ENCODE measurements at places on chromosomes 16 and 17. TPM values are rescaled to one million over a fixed set of nuclear protein-coding genes. Genes with fewer than 3 reads are reported as not detected.

DCAKD gene
- 9.8 TPM for polyA plus RNA-seq

ORC6 gene
- 0.72 TPM for polyA plus RNA-seq

RGS9 gene
- polyA plus RNA-seq: 7.1 TPM

CHD9NB gene
- polyA plus RNA-seq: 3.3 TPM

CCDC137 gene
- polyA plus RNA-seq: 50.4 TPM

ALDH3A1 gene
- 0.23 TPM for polyA plus RNA-seq

SEPTIN12 gene
- polyA plus RNA-seq: not detected

PYY gene
- polyA plus RNA-seq: 1.1 TPM

NT5M gene
- polyA plus RNA-seq: 2.9 TPM

NLGN2 gene
- polyA plus RNA-seq: 13.7 TPM

C17orf107 gene
- polyA plus RNA-seq: 2.7 TPM

PARD6A gene
- polyA plus RNA-seq: 11.6 TPM

TAT gene
- 0.14 TPM for polyA plus RNA-seq

TRPV3 gene
- polyA plus RNA-seq: 0.99 TPM

GRCh38 chr17:10025224-10025623 lies 120.2 kb upstream of the RCVRN start:
- H3K27me3 ChIP-seq: no peaks in the 10 kb centered on the region
- no peak overlapping the region for H3K27ac ChIP-seq
- peaks cover 4% of the 10 kb centered on the region for H3K4me1 ChIP-seq
- DNase-seq: no peak

- no peak overlapping the region for H3K27ac ChIP-seq
- peak overlapping the region; percentile 20 for H3K4me3 ChIP-seq
- H3K27me3 ChIP-seq: no peaks in the 10 kb centered on the region
- H3K36me3 ChIP-seq: no peaks in the 10 kb centered on the region
- no peaks in the 10 kb centered on the region for H3K4me1 ChIP-seq
- no peak for DNase-seq
These were observed 39.2 kb downstream of the ZNF778 start for GRCh38 chr16:89256651-89257254.

DNA sequence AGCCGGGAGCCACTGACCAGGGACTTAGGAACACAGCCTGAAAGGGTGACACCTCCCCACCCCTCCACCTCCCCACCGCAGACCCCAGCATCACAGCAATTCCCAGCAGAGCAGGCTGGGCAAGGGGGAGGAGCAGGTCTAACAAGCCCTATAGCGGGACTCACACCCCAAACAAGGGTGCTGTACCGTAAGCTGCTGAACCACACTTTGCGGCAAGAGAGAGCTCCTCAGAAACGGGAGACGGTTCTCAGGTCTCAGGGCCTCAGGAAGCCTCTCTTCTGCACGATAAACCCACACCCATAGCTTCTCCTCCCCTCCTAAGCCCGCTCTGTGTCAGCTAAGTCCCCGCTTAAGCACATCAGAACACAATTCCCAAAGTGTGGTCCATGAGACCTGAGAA lies 11.7 kb upstream of the COTL1 start:
- H3K4me1 ChIP-seq: no peaks in the 10 kb centered on the region
- H3K27ac ChIP-seq: no peak overlapping the region
- no peak overlapping the region for H3K4me3 ChIP-seq

- no peak for DNase-seq
- peaks cover 2% of the 10 kb centered on the region for H3K27me3 ChIP-seq
- H3K36me3 ChIP-seq: no peaks in the 10 kb centered on the region
- no peak overlapping the region for H3K27ac ChIP-seq
These were observed 3.0 kb downstream of the OTOA start for GRCh38 chr16:21666772-21667171.

DNA sequence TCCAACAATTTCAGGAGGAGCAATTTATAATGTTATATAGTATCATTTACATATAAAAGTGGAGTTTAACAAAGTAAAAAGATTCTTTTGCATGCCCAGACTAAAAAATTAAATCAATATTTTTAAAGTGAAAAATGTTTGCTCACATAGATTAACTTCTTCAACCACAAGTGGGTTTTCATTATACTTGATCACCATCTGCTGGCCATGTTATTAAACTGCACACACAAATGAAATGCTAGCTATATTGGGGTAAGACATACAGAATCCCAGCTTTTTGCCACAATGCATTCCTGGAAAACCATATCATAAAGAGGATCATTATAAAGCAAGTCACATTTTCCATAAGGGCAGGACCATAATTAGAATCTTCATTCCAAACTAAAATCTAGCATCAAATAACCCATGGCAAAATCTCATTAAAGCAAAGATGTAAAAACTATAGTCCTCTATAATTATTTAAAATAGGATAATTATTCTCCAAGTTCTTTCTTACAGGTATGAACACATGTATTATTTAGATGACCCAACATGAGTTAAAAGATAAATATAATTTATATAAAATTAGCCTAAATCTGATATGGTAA lies 26.3 kb downstream of the CEP112 start:
- H3K4me1 ChIP-seq: no peaks in the 10 kb centered on the region
- DNase-seq: peak; percentile 11
- no peak overlapping the region for H3K4me3 ChIP-seq
- H3K27ac ChIP-seq: no peak overlapping the region

- H3K27me3 ChIP-seq: no peaks in the 10 kb centered on the region
- DNase-seq: no peak
These were observed 357.5 kb downstream of the SNX29 start for GRCh38 chr16:12334071-12334470.

DNA sequence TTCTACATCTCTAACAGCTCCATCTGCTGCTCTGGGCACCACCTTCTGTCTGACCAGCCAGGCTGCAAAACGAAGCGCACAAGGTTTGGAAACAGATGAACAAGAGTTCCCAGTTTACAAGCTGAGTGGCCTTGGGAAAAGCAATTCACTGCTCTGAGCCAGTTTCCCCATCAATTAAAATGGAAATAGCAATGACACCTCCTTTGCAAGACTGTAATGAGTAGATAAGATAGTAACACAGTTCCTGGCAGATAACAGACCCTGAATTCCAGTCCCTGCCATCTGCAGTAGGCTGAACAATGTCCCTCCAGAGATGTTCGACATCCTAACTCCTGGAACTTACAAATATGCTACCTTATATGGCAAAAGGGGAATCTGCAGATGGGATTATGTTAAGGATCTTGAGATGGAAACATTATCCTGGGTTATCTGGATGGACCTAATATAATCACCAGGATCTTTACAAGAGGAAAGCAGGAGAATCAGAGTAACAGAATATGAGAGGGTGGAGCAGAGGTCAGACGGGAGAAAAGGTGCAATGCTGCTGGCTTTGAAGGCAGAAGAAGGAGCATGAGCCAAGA lies 27.9 kb downstream of the CPPED1 start:
- H3K4me1 ChIP-seq: no peaks in the 10 kb centered on the region
- H3K27ac ChIP-seq: no peak overlapping the region
- no peak overlapping the region for H3K4me3 ChIP-seq
- no peak for DNase-seq
- H3K27me3 ChIP-seq: no peaks in the 10 kb centered on the region
- H3K36me3 ChIP-seq: no peaks in the 10 kb centered on the region

DNA sequence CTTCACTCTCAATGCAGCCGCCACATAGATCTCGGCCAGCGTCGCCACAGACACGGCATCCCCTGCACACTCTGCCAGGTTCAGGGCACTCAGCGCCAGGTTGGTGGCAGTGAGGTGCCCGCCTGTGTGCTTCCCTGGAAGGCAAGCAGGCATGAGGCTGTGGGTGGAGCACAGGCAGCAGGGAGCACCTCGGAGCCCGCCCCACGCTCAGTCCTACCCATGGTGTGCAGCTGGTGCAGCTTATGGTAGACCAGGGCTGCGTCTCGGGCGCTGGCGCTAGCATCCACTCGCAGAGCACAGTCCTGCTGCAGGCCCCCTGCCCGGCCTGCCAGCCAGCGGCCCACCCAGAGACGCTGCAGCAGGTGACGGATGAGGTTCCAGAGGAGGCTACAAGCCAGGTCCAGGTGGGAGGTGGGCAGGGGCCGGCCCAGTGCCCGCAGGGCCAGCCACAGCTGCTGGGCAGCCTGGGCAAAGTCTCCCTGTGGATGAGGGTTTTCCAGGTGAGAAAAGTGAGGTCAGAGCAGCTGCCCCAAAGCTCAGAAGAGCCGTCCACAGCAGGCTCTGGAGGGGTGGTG lies 20.5 kb downstream of the SREBF1 start:
- no peak overlapping the region for H3K27ac ChIP-seq
- no peak for DNase-seq
- no peaks in the 10 kb centered on the region for H3K27me3 ChIP-seq
- H3K4me1 ChIP-seq: no peaks in the 10 kb centered on the region
- H3K36me3 ChIP-seq: no peaks in the 10 kb centered on the region

GRCh38 chr17:62093188-62094155 lies 28.4 kb upstream of the MED13 start:
- H3K4me1 ChIP-seq: peaks cover 25% of the 10 kb centered on the region
- H3K27me3 ChIP-seq: no peaks in the 10 kb centered on the region
- H3K36me3 ChIP-seq: no peaks in the 10 kb centered on the region
- H3K27ac ChIP-seq: no peak overlapping the region
- no peak for DNase-seq

- H3K36me3 ChIP-seq: no peaks in the 10 kb centered on the region
- H3K27me3 ChIP-seq: no peaks in the 10 kb centered on the region
- H3K4me1 ChIP-seq: no peaks in the 10 kb centered on the region
- DNase-seq: no peak
- H3K27ac ChIP-seq: no peak overlapping the region
These were observed 257.6 kb upstream of the CPHXL start for GRCh38 chr16:75983741-75984381.

DNA sequence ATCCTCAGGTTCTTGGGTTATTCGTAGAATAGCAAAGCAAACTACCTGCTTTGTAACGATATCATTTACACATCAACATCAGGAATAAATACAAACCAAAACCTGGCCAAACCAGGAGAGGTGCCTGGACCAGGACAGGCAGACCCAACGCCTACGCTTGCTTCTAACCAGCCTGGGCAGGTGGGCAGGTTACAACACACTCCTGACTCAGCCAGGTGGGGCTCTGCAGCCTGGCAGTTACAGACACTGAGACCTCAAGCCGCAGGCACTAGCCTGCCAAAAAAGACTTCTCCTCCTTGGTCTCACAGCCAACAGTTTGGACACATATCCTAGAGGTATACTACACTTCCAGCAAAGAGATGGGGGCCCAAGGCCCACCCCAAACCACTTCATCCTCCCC lies 14.0 kb downstream of the ANKRD11 start:
- no peaks in the 10 kb centered on the region for H3K27me3 ChIP-seq
- no peak overlapping the region for H3K27ac ChIP-seq
- H3K36me3 ChIP-seq: no peaks in the 10 kb centered on the region
- peaks cover 53% of the 10 kb centered on the region for H3K4me1 ChIP-seq

DNA sequence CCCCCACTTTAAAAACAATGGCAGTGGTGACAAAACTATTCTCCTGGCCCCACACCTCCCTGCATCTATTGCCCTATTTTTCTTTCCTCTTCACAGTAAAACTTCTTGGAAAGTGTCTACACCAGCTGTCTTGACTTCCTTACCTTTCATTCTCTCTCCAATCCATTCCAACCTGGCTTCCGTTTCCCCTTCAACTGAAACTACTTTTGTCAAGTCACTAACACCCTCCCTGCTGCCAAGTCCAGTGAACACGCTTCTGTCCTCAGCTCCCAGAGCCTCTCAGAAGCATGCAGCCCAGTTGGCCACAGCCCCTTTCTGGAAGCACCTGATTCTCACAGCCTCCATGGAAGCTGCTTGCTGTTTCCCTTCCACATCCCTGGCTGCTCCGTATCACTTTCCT lies 4.0 kb upstream of the SCN4A start:
- no peaks in the 10 kb centered on the region for H3K4me1 ChIP-seq
- no peak for DNase-seq
- no peak overlapping the region for H3K4me3 ChIP-seq

GRCh38 chr16:20910781-20911321 lies 10.3 kb downstream of the LYRM1 start:
- no peak overlapping the region for H3K4me3 ChIP-seq
- H3K36me3 ChIP-seq: no peaks in the 10 kb centered on the region
- H3K4me1 ChIP-seq: peaks cover 18% of the 10 kb centered on the region
- H3K27me3 ChIP-seq: no peaks in the 10 kb centered on the region
- DNase-seq: no peak
- H3K27ac ChIP-seq: peak overlapping the region; percentile 10

DNA sequence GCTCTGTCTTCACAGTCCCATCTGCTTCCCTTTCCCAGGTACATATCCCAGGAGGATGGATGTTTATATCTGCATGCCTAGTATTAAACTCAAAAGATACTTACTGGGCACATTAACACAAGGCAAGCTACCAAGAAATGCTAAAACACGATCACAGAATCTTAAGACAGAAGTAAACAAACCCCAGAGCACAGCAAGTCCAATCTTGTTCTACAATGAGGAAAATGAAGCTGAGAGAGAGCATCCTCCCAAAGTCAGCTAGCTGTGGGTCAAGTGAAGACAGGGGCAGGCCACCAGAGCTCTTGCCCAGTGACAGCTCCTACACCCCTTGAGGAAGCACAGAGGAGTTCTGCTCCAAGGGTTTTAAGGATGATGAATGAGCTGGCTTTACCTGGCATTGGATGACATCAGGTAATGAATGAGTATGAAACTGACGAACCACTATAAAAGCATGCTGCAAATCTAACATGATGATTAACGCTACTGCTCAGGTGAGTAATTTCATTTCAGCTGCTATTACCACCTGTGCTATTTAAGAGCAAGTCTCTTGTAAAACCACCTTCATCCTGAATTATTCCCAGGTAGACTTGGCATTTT lies 20.3 kb downstream of the XPO6 start:
- H3K36me3 ChIP-seq: no peaks in the 10 kb centered on the region
- H3K27me3 ChIP-seq: no peaks in the 10 kb centered on the region
- no peak overlapping the region for H3K27ac ChIP-seq
- H3K4me1 ChIP-seq: no peaks in the 10 kb centered on the region

DNA sequence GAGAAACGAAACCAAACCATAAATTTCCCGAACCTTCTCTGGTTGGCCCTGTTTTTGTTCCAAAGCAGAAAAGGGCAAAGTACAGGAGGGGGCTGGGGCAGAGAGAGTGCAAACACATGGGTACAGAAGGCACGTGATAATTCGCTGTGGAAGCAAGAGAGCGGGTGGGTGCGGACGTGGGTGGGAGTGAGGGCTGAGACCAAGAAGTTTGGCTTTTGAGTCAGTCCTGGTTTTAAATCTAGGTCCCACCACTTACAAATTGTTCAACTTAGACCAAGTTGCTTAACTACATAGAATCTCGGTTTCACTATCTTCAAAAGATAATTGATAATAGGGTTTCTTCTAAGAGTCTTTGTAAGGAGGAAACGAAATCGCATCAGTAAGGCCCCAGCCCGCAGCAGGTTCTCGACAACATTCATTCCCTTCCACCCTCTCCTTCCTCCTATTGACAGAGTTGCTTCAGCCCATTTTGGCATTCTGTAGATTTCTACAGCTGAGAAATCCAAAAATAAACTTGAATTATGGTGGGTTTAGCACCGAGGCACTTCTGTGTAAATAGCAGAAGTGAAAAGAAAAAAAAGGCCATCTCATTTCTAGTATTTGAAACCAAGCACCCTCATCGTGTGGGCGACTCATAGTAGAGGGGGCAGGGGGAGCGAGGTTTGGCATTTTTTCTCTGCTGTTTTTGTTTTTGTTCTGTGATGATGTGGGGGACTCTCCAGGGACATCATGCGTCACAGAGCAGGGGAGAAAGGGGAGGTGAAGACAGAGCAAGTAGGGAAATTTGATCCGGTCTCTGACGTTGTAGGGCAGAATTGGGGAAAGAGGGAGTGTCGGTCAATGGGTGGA lies 33.6 kb upstream of the CCR7 start:
- H3K27ac ChIP-seq: no peak overlapping the region
- H3K36me3 ChIP-seq: no peaks in the 10 kb centered on the region
- DNase-seq: no peak
- no peaks in the 10 kb centered on the region for H3K27me3 ChIP-seq

- H3K27me3 ChIP-seq: no peaks in the 10 kb centered on the region
- DNase-seq: no peak
- H3K36me3 ChIP-seq: peaks cover 38% of the 10 kb centered on the region
These were observed 13.8 kb downstream of the SLC16A3 start for GRCh38 chr17:82242698-82242976.
